Cortex of kidney (tissue), 1 donor: ENCODE measurements at places on chromosomes 5 and 9.

- no peak for DNase-seq
Measured at GRCh38 chr9:81999806-82000205, 11.2 kb downstream of the SPATA31D1 start.

GRCh38 chr9:82923912-82924605, 138.9 kb downstream of the RASEF start:
- no peak for DNase-seq

- DNase-seq, result no peak
Measured at GRCh38 chr5:143118222-143118621, 285.3 kb downstream of the NR3C1 start.

GRCh38 chr9:137055385-137056364, 1.8 kb upstream of the ENTPD2 start:
- no peak for DNase-seq
